Nucleus accumbens (tissue), 56 donors: ENCODE measurements at places on chromosomes 2 and 18.
A peak's percentile ranks its signal among the peaks of the same experiment; 100 is the strongest.

DNA sequence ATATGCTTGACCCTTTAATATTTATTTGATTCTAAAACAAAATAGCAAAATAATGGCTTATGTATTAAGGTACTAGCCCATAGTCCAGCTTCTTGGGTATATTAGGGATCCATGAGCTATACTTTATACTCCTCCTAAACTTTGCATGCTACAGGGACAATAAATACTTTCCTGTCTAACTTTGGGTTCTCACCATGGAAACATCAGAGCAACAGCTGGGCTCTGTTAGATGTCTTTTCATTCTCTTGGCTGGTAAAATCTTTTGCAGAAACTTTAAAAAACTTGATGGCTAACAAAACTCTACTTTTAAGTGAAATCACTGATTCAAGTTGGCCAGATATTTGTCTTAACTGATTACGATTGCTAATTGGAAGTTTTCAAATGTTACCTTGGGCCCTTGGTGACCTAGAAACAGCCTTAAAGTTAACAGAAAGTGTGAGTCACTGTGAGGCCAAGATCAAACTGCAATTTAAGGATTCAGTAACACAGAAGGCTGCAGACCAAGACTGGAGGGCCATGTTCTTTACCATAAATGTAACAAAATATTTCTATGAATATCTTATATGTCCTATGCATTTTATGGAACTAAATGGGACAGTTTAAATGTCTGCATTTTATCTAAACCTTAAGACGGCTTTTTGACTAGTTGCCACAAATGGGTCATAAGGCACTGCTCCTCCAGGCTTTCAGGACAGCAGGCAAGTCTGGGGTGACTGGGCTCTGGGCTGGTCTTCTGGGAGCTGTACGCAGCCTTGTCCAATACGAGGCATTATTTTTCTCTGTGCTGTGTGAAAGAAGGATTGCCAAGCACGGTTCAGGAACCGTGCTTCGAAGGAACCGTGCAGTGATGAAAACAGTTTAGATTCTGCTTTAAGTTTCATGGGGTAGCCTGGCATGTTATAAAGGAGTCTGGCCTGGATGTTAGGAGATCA, 188.5 kb downstream of the TPGS2 start:
- DNase-seq, result no peak

DNA sequence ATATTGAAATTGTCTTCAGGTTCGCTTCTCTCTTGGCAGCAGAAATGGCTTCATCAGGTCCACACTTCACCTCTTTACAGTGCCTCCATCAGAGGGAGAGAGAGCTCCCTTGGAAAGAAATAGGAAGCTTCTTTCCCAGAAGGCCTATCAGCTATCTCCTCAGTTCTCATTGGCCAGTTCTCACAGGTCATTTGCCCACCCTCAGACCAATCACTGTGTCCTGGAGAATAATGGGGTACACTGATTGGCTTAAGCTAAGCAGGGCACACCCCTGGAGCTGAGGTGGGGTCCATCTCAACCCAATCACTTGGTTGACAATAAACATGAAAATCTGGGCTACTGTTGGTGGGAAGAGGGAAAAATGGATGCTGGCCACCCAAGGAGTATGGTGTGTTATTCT, 5.2 kb downstream of the GNLY start:
- no peak for DNase-seq

DNA sequence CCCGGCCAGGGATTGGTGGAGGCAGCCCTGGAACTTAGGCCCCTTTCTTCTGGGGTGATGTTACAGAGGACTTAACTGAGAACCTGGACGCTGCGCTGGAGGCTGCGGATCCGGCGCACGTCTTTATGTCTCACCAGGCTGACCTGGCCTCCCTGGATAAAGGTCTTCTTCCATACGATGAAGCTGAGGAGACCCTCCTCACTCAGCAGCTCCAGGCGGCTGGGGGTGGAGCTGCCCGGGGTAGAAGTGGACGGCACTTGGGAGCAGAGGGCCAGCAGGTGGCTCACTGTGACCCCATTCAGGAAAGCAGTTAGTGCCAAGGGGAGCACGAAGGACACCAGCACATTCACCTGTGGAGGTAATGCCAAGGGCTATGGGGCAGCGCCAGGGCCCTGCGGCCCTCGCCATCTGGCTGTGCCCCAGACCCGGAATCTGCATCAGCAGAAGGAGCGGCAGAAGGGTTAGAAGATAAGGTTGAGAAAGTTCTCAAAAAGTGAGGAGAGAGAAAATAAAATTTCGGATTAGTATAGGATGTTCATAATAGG, 8.0 kb downstream of the NTSR2 start:
- no peak for DNase-seq

GRCh38 chr18:3511980-3512379, 62.0 kb downstream of the TGIF1 start:
- DNase-seq, result no peak

DNA sequence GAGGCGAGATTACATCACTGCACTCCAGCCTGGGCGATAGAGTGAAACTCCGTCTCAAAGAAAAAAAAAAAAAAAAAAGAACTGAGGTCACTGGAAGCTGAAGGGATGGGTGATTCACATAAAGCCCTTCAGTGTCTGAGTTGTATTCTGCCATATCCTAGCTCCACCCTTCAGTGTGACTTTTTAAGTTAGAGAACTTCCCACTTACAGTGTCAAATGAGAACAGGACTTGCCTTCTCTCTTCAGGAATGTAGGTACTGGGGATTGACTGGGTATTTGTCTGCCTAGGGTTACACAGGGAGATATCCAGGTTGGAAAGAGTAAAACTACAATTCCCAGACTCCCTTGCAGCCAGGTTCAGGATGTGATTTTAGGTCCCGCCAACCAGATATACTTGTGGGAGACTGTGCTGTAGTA, 37.9 kb downstream of the EHD3 start:
- no peak for DNase-seq

- DNase-seq, result no peak
Measured at GRCh38 chr2:198660501-198660900, 797.2 kb downstream of the SATB2 start.

- DNase-seq, result no peak
Measured at GRCh38 chr2:101787097-101787496, 89.6 kb downstream of the MAP4K4 start.

DNA sequence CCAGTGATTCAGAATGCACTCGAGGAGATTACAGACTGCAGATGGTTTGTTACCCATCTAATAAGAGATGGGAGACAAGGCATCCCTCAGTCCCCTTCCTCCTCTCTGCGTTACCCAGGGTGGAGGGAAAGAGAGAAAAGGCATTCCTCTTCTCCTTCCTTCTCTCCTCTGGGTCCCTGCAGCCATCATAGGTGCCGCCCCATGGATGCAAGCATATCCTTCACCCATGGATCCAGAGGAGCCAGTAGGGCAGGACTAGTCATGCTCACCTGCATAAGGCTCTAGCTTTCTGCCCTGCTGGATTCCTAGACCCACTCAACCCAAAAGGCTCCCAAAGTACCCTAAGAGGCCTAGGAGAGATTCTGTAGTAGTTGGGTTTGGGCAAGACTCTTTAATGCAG, 20.4 kb downstream of the CMPK2 start:
- DNase-seq, result no peak

GRCh38 chr18:36459203-36459602, 161.7 kb downstream of the FHOD3 start:
- DNase-seq, result no peak

GRCh38 chr2:231176066-231176465, 22.4 kb upstream of the ARMC9 start:
- DNase-seq, result no peak

- no peak for DNase-seq
Measured at GRCh38 chr2:126270587-126270986, 385.4 kb upstream of the GYPC start.

- DNase-seq, result no peak
Measured at GRCh38 chr2:188577231-188577630, 285.6 kb downstream of the GULP1 start.

GRCh38 chr2:233497692-233498091, 68.9 kb downstream of the USP40 start:
- DNase-seq, result no peak

- no peak for DNase-seq
Measured at GRCh38 chr2:189285962-189286645, 106.5 kb upstream of the COL5A2 start.

DNA sequence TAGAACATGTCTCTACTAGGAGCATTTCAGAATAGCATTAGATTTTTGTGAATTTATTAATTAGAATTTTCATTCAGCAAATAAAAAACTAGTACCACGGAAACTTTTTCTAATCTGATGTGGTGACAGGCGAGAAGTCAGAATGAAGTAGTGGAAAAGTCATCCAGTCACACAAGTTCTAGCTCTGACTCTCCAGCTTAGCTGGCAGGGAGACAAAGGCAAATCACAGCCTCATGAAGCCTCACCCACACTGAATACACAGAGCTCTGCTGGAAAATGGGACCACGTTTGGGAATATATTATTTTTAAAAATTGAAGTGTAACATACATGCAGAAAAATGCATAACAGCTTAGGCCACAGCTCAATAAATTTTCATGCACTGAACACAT, 86.1 kb downstream of the L3MBTL4 start:
- DNase-seq, result no peak

DNA sequence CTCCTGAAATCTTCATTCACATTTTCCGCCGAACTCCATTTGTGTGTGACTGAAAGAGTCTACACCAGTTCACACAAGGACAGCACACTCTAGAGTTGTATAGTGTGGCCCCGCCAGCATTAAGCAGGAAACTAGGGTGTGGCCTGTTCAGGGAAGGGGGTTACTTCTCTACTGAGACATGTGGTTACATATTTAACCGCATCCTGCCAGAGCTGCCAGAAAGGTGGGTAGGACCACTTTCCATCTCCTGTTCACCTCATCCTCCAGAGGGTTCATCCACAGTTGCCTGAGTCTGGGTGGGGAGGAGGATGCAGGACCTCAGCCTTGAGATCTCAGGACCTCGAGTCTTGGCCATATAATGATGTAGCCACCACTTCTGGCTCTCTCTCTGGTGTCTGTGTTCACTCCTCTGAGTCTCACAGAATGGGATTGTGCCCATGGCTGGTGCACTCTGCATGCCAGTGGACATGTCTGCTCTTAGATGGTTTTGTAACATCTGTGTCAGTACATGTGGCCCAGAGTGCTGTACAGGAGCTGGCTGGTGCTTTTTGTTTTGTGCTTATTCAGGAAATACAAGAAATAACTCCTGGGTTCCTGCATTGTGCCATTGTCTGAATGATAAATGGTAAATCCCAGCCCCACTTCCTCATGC, 7.7 kb upstream of the SP140L start:
- no peak for DNase-seq

GRCh38 chr2:9178904-9179571, 27.6 kb upstream of the ASAP2 start:
- peak; percentile 32 for DNase-seq

DNA sequence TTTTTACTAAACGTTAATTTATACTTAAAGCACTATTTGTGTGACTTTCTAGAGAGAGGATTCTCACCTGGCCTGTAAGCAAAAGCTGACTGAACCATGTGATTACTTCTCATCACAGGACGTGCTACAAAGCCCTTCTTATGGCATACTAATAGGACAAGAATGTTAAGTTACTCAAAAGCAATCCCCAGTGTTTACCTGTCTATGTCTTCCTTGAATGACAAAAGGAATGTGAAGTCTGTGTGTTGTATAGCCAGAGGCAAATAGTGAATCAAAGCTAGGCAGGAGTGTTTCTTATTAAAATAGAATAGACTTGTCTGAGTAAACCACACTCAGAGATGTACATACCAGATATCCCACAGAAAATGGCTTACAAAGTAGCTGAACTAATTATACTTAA, 1465.5 kb downstream of the SUCLG1 start:
- DNase-seq, result no peak

DNA sequence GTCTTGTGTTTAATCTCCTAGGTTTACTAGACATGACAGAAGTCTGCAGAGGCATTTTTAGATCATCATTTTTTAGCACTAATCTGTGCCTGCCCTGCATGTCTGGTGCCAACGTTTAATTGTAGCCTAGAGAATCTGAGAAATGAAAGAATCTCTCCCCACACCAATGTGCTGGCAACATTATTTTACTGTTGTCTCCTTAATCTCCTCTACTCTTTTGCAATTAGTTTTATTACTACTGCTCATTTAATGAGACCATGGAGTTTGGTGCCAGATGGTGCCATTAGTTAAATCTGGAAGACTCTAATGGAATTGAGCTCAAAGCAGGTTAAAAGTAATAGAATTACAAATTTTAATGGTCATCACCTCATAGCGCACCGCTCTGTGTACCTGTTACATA, 4.0 kb upstream of the SPP2 start:
- DNase-seq, result no peak

GRCh38 chr18:35117372-35117771, 76.2 kb downstream of the MAPRE2 start:
- no peak for DNase-seq

GRCh38 chr2:233764264-233764663, 4.2 kb downstream of the UGT1A1 start:
- DNase-seq, result no peak

- DNase-seq, result no peak
Measured at GRCh38 chr2:211228559-211228958, 672.2 kb downstream of the CPS1 start.

- no peak for DNase-seq
Measured at GRCh38 chr18:32318581-32318980, 128.7 kb downstream of the MEP1B start.

DNA sequence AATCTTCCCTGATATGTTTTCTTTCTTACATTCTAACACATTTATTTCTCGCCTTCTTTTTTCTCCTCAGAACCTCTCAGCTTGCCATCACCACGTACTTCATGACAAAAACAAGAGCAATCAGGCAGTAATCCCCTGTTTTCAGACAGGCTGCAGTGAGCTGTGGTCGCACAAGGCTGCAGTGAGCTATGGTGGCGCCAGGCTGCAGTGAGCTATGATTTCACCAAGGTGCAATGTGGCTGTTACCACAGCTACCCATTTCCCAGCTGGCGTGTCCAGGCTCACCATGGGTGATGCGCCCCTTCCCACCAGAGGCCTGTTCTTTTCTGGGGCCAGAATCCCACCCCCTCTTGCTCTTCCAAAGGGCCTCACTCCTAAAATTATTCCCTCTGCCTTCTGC, 25.8 kb downstream of the TCF23 start:
- no peak for DNase-seq

DNA sequence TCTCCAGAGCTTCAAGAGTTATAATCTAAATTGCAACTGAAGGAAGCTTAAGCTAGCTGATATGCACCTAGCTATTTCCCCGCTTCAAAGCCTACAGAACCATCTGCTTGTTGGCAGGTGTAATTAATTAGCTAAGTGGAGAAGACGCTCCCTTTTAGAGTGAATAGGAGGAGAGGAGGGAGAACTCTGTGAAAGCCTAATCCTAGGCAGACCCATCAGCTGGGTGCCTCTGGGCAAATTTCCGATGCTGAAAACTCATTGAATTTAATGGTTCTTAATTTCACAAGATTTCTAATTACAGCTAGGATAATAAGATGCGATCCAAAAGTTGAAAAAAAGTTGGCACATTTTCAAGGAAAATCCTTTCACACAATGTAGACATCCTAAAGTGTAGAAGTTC, 735.9 kb downstream of the ERBB4 start:
- no peak for DNase-seq

DNA sequence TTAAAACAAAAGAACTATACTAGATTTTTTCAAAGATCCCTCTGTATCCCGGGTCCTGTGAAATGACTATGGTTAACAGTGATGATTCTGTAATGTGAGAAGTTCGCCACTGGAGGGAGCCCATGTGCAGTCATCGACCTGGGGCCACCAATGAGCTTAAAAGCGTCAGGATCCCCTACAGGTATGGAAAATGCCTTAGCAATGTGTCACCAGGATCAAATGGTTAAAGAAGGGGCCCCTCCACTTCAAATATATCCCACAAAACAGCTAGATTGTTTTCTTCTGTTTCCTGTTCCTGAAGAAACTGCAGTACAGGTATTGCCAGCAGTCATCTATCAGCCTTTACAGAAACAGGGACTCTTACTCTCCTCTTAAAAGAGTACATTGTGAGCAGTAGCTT, 15.3 kb downstream of the CHRNA1 start:
- peak; percentile 5 for DNase-seq

- no peak for DNase-seq
Measured at GRCh38 chr2:189585226-189585756, 4.7 kb upstream of the SLC40A1 start.
